ENCODE measurements at places on chromosomes 6 and 20. TPM values are rescaled to one million over a fixed set of nuclear protein-coding genes. Genes with fewer than 3 reads are reported as not detected.

HLA-F gene
- 11.2 TPM for total RNA-seq

KIF6 gene
- total RNA-seq, result 0.53 TPM

OPN5 gene
- total RNA-seq, result not detected

GPSM3 gene
- 13.1 TPM for total RNA-seq

TRIM10 gene
- 0.22 TPM for total RNA-seq

COL10A1 gene
- total RNA-seq, result 0.32 TPM

SLCO4A1 gene
- 15.2 TPM for total RNA-seq

DLGAP4 gene
- 52.6 TPM for total RNA-seq

UST gene
- 33.8 TPM for total RNA-seq

ENPP5 gene
- 10.8 TPM for total RNA-seq

BPIFB4 gene
- total RNA-seq, result not detected

Data from WTC11 (cell line).